Stimulated activated CD4-positive, alpha-beta T cell treated with anti-CD3 and anti-CD28 coated beads, Interleukin-1b, Interleukin-23, amount 100 ng/mL, for 24 hours (primary cell): ENCODE measurements at places on chromosomes 16 and 17.

DNA sequence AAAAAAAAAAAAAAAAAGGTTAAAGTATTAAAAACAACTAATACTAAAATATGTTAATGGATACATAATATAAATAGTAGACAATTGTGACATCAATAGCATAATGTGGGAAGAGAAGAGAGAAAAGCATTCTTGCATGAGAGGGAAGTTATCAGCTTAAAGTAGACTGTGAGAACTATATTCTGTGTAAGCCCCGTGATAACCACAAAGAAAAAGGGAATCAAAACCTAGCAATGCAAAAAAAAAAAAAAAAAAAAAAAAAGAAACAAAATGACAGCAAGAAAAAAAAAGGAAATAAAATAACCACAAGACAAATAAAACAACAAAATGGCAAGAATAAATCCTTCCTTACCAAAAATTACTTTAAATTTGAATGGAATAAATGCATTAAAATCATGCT is 39.8 kb upstream of the MYLK3 start:
- DNase-seq = no peak

- no peak for DNase-seq
Observed at GRCh38 chr17:77512062-77512946, 371.5 kb downstream of the SEC14L1 start.

- peak; percentile 52 for DNase-seq
Observed at GRCh38 chr17:27578718-27579085, 52.3 kb upstream of the LGALS9 start.

DNA sequence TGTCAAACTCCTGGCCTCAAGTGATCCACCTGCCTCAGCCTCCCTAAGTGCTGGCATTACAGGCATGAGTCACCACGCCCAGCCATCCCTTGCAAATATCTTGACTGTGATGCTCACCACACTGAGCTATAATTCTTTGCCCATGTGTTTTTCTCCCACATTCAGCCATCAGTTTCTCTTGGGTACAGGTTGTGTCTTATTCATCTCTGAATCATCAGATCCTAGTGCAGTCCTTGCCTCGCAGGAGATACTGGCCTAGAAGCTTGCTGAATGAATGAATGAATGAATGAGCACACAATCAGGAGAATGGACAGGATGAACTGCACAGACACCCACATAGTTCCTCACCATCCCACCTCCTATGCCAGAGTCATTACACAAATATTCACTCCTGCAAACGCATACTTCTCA is 24.4 kb upstream of the ETV4 start:
- DNase-seq = no peak

DNA sequence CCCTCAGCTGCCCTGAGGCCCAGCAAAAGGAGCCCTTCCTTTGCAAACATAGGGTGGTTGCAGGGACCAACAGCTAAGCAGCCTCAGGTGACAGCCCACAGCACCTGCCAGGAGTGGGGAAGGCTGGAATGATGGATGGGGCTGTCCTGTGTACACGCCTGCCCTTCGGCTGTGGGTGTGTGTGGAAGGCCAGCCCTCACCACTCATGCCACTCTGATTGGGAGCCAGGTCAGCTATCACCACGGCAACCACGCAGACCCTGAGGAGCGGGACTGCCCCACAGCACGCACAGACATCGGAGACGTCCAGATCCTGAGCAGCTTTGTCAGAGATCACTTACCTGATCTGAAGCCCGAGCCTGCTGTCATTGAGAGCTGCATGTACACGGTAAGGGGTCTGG is 11.9 kb downstream of the PIPOX start:
- DNase-seq = no peak

- DNase-seq = no peak
Observed at GRCh38 chr17:61822326-61823285, 40.7 kb downstream of the BRIP1 start.

GRCh38 chr16:17770104-17770503 is 299.3 kb upstream of the XYLT1 start:
- DNase-seq = no peak

DNA sequence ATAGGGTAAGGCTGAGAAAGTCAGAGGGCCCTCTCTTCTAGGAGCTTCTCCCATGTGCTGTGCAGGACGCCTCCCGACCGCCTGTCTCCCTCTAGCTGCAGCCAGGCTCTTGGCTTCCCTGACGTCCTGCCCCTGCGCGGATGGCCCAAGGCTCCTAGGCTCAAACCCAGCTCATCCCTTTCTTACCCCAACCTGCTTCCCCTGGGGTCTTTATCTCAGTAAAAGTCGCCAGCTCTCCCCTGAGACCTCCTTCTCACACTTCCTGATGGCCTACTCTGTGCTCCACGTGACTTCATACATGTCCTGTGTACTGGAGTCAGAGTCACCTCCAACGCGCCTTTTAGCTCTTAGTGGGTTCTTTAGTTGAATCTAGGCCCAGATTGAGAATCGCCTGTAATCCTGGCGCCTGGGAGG is 1.1 kb upstream of the ZNF747 start:
- peak; percentile 56 for DNase-seq

- DNase-seq = no peak
Observed at GRCh38 chr16:53414381-53414780, 19.9 kb upstream of the RBL2 start.

GRCh38 chr17:80760511-80760911 is 215.9 kb downstream of the RPTOR start:
- DNase-seq = no peak

DNA sequence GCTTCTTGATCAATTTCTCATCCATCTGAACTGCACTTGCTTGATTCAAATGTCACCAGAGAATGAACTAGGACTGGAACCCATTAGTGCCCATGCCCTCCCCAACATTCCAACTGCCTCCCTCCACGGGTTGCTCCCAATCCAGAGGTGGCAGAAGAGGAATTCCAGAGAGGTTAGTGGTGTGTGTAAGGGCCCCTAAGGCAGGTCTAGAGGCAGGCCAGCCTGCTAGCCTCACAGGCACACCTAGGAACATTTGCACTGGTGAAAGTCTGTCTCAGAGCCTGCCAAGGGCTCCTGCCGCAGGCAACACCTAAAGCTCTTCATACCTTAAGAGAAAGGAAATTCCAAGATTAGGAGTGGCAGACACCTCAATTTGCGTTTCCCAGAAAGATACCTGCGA is 21.2 kb upstream of the CMTM4 start:
- DNase-seq = no peak

- no peak for DNase-seq
Observed at GRCh38 chr17:31556969-31557645, 165.6 kb downstream of the RAB11FIP4 start.

- DNase-seq = no peak
Observed at GRCh38 chr16:76583945-76584344, 306.7 kb downstream of the CNTNAP4 start.

- no peak for DNase-seq
Observed at GRCh38 chr17:78940708-78941107, 15.5 kb upstream of the TIMP2 start.

DNA sequence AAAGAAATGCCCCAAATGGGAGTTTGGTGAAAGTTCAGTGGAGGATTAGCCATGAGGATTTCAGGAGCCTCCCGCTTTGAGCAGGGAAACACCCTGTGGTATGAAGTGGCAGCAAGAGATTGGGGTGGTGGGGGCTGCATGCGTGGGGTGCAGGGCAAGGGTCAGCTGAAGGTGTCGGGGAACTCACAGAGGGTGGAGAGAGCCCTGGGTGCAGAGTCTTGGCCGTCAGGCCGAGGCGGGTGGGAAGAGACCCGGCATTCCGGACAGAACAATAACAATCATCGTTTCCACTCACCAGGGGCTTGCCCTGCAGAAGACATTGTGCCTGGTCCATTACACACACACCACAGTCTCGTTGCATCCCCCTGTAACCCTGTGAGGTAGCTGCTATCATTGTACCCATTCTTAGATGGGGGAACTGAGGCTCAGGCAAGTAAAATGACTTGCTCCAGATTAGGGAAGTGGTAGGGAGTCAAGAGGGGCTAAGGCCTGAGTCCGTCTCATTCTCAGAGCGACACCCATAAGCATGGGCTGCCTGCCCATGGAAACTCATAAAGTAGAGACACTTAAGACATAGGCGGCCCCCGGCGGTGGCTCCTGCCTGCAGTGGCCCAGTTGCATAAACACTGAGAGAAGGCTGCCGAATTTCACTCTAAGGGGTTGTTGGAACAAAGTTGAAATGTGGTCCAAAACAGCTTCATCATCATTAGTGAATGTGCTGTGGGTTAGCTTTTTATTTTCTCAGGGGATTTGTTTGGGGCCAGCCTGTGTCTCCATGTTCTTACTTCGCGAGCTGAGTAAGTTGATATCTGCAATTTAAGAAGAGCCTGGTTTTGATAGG is 93.3 kb downstream of the CMIP start:
- DNase-seq = no peak

GRCh38 chr16:88516601-88517061 is 53.6 kb upstream of the ZC3H18 start:
- no peak for DNase-seq

GRCh38 chr17:27293898-27294688 is at the start of gene WSB1:
TSS of gene WSB1 (plus strand) at chr17:27294114. CDS start at chr17:27294396, 282 bp downstream.
- DNase-seq = peak; percentile 94

GRCh38 chr16:82761858-82762257 is 135.1 kb downstream of the CDH13 start:
- DNase-seq = no peak

- peak; percentile 7 for DNase-seq
Observed at GRCh38 chr17:10295728-10296343, 77.0 kb downstream of the MYH13 start.

GRCh38 chr17:41718287-41718645 is 6.1 kb downstream of the GAST start:
- no peak for DNase-seq

DNA sequence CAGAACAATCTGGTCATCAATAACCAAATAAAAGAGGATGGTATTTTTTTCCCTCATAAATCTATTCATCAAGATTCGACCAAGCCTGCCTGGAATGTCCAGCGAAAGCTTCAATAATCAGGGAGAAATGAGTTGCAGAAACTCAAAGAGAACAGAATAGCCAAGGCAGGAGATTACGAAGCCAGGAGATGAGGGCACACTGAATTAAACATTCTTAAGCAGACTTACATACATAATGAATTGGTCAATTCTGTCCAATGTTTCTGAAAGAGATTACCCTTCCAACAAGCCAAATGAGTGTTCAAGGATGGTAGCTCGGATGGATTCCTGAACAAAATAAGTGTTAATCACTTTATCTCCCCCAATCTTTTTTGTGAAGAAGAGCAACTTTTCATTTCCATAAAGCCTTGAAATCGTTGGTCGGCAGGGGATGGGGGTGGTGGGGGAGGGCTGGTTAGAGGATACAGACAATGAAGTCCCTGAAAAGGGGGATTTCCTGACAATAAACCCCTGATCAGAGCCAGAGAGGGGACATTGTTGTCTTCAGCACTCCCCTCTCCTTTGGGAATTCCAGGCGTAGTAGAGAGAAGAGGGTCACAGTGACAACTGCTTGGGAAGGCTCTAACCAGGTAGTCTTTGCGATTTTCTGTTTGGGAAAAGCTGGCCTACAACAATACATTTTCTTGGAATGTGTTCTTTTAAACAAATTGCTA is 20.7 kb downstream of the TOX3 start:
- no peak for DNase-seq

- no peak for DNase-seq
Observed at GRCh38 chr17:68790492-68790891, 164.7 kb downstream of the ABCA8 start.

GRCh38 chr16:87853411-87854052 is 15.8 kb downstream of the SLC7A5 start:
- peak; percentile 62 for DNase-seq

- no peak for DNase-seq
Observed at GRCh38 chr17:22268214-22268911, 576.0 kb downstream of the KCNJ18 start.

DNA sequence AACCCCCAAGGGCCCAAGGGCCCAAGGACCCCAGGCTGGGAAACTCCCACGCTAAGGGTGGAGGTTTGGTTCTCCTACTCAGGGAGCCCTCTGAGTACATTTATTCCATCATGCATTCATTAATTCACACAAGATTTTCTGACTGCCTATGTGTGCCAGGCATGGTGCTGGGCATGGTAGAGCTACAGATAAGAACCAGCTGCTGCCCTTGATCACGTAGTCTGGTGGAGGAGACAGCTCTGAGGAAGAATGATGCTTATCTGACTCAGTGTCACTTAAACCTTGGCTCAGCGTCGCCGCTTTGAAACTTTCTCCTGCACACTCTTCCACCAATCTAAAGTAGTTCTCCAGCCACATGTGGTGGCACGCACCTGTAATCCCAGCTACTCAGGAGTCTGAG is 3.6 kb upstream of the ARL4D start:
- no peak for DNase-seq

DNA sequence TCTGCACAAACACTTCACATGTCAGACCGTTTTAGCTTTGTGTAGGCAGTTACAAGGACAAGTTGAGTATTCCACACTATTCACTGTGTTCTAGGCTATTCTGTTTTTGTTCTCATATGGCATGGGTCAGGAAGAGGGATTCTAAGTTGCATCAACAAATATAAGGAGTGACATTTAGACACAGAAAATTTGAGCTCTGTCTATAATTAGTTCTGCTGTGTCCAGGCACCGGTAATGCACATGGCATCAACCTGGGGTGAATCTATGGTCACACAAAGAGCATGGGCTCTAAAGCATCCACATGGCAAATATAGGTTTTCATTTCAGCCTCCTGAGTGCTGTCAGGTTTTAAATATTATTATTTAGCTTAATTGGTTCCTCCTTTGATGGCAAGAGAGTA is 130.4 kb upstream of the PMFBP1 start:
- no peak for DNase-seq

- DNase-seq = no peak
Observed at GRCh38 chr17:49482144-49482817, 12.8 kb upstream of the NGFR start.

DNA sequence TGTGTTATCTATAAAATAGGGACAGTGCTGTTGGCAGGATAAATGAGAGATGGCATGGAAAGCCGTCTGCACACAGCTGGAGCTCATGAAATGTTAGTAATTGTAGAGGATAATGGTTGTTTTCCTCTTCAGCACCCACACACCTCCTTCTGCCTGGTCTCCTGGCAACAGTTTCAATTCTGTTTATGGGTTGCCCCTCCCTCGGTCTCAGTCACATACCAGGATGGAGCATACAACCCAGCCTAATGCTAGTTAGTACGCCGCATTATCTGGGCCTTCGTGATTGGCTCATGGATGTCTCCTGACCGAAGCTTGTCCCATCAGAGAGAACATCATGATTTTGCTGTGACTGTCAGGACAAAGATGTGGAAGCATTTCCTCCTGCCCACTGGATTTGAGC is 126.2 kb upstream of the WSCD1 start:
- no peak for DNase-seq

GRCh38 chr16:64638766-64639165 is 483.1 kb downstream of the CDH11 start:
- DNase-seq = no peak
